ENCODE measurements at places on chromosomes 11 and 22. TPM values are rescaled to one million over a fixed set of nuclear protein-coding genes. Genes with fewer than 3 reads are reported as not detected.

DNA sequence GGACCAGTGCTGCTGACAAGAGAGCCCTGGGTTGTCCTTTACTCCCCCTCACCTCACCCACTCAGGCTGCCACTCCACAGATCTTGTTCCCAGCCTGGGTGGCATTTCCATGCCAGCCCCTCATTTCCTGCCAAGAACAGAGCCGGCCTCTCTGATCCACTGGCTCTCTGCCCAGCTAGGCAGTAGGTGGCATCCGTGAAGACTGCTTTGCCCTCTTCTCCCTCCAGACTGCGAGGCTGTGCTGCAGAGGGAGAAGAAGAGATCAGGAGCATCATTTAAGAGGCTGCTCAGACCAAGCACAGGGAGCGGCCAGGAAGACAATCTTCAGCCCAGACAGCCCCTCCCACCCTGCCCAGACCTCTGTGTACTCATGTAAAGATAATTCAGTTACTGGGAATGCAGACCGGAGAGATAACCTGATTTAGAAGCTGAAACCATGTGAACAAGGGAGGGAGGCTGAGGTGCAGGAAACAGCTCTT lies 126.9 kb upstream of the NCAM1 start:
- no peak for ATAC-seq

DNA sequence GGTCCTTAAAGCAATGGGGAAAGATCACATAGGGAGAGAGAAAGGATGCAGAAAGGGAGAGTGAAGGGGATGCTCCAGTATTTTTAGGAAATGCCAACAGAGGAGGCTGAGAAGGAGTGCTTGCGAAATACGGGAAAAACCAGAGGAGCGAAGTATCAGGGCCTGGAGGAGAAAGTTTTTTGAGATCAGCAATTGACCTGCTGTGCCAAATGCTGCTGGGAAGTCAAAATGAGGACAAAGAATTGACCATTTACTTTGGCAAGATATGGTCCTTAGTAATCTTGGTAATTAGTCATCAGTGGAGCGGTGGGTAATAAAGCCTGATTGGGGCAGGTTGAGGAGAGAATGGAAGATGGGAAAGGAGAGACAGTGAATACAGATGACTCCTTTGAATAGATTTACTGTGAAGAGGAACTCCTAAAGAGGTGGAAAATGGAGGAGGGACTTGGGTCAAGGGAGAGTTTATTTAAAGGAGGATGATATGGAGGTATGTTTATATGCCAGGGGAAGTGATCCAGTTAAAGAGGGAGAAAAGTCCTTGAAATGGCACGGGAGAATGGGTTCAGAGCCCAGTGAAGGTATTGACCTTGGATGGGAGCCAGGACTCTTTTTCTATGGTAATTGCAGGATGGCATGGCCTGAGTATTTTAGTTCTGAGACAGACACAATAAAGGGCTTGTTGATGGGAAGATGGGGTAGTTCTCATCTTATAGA lies 111.5 kb downstream of the PKNOX2 start:
- ATAC-seq, result no peak

DNA sequence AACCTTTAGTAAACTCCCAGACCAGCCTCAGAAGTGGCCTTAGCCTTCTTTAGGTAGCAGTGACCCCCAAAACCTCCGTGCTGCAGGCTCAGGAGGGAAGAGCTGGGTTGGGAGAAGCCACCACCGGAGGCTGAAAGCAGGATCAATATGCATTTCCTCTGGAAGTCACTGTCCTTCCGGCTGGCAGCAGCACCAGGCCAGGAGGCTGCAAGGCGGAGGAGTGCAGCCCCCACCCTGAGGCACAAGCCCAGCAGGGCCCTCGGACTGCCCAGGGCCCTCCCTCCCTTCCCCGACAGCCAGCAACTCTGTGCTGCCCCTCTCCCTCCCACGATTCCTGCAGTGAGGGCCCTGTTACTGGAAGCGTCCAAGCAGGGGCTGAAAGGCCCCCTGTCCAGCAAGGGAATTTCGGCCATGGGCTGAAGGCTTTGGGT lies 3.2 kb upstream of the NRXN2 start:
- no peak for ATAC-seq

DNA sequence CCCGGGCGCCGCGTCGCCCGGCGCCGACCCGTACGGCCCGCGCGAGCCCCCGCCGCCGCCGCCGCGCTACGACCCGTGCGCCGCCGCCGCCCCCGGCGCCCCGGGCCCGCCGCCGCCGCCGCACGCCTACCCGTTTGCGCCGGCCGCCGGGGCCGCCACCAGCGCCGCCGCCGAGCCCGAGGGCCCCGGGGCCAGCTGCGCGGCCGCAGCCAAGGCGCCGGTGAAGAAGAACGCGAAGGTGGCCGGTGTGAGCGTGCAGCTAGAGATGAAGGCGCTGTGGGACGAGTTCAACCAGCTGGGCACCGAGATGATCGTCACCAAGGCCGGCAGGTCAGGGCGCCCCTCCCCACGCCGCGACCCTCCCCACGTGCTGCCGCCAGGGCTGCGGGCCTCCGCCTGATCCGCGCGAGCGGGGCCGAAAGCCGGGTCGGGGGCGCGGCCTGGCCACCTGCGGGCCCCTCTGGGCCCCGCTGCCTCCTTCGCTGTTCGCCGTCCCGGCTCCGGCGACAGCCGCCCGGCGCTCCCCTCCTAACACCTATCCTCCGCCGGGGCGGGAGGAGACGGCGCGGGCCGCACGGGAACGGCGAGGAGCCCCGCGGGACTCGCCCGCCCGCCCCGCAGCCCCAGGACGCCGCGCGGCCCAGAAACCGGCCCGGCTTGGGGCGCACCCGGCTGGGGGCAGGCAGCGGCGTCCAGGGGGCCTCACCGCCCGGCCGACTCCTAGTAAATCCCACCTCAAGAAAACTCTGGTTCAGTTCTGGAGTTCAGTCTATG lies 560 bp downstream of the TBX1 start:
- ATAC-seq, result no peak

SCGB2A2 gene
- not detected for total RNA-seq

ABCC8 gene
- not detected for total RNA-seq

F2 gene
- not detected for total RNA-seq

Data from esophagus mucosa (tissue), 1 donor.